Hematopoietic multipotent progenitor cell treated with erythropoietin and hydrocortisone succinate and interleukin-3 and kit ligand, for 15 days (in vitro differentiated cells): ENCODE measurements at places on chromosomes 5 and 9.
A peak's percentile ranks its signal among the peaks of the same experiment; 100 is the strongest.

- no peak for DNase-seq
Observed at GRCh38 chr5:9699681-9700080, 69.5 kb upstream of the TAS2R1 start.

GRCh38 chr5:67257077-67257476, 60.5 kb upstream of the CD180 start:
- DNase-seq, result no peak

DNA sequence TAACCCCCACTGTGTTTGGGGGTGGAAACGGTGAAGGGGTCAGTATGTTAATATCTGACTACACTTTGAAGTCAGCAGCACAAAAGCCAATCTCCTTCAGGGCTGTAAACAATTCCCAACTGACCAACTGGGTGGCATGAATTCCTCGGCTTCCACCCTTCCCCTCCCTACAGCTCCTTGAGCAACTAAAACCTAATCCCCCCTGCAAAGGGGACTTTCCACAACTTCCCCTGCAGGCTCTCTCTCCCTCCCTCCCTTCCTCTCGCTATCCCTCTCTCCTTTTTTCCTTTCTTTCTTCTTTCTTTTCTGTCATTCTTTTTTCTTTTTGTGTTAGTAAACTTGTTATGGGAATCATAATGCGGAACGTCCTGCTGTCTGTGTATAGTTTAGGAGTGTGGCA, 65.1 kb upstream of the PTCH1 start:
- no peak for DNase-seq

DNA sequence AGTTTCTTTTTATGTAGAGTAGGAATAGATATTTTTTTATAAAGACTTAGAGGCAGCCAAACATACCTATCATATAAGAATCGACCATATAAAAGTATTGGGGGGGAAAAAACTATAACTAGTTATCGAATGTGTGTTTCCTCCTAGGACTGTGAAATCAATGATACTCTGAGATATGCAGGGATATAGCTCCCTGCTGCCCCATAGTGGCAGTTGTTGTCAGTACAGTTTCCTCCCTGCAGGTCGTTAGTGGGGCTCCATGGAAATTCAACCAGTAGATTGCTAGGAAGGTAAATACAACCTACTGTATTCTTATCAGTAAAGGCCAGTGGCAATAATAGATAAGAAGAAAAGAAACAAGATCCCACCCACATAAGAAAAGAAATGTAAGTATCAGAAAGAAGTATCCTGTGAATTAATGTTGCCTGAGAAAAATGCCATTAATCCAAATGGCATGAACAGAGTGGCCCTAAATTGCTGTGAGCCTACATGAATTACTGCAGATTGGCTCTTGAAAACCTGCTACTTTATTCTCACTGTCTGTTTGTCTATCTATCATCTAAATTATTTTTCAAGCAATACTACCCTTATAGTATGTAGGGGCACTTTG, 136.9 kb upstream of the FBN2 start:
- DNase-seq, result peak; percentile 21

DNA sequence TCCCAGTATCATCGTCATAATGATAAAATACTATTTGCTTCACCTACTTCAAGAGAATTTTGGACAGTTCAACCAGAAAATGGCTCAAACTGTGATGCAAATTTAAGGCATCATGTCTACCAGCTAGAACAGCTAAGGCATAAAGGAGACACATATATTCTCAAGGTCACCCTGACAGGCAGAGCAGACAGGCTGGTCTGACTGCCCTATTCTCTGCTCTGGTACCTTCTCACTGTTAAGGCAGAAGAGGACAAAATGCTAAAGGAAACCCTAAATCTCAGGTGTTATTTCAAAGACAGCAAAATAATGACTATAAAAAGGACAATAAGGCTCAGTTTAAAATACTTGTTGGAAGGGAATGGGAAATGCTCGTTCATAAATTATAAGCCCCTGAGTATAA, 87.2 kb downstream of the MRPS27 start:
- DNase-seq, result no peak

DNA sequence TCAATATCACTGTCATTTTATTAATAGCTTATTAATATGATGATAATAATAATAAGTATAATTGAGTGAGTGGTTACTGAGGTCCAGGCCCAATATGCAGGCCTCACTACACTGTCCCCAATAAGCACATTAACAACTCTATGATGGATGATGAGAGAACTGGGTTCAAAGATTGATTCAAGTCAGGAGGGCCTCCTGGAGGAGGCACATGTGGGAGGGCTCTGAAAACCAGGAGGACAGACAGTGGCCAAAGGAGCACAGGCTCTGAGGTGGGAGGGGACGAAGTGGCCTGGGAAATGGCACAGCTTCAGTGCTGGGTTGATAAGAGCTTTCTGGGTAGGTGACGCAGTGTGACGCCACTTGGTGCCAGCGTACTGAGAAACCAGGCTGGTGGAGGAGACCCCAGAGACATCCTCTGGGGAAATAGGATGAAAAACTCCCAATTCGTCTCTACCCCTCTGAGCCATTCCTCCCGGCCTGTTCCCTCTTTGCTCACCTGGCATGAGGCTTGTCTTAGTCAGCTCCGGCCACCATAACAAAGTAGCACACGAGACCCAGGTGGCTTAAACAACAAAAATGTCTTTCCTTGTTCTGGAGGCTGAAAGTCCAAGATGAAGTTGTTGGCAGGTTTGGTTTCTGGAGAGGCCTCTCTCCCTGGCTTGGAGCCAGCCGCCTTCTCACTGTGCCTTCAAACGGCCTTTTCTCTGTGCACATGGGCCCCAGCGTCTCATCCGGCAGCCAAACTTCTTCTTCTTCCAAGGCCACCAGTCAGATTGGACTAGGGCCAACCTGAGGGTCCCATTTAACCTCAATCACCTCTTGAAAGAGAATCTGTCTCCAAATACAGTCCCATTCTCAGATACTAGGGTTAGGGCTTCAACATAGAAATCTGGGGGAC, 31.6 kb downstream of the NTNG2 start:
- DNase-seq, result no peak

DNA sequence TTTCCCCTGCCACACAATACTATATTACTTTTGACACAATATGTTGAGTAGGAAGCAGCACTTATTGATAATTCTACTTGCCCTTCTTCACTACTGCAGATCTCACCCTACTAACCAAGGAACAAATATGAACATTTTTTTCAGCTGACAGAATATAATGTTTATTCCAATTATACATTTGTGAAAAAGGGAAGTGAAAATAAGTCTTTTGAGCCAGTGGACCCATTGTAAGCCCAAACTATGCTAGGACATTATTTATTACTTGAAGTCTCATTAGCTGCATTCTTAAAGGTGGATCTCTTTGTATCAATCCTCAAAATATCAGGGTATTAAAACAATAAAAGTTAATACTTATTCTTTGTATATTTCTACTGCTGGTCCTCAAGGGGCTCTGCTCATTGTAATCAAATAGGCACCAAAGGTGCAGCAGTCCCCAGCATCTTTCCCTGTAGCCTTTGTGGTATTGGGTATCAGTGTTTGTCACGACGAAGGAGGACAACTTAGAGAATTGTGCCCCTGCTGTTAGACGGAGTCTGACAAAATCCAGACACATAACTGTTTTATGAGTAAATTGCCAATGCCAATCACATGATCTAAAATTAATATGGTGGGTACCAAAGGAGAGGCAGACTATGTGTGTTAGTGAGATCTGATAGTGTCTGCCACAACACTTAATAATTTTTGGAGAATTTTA, 453.5 kb upstream of the CDH9 start:
- no peak for DNase-seq

DNA sequence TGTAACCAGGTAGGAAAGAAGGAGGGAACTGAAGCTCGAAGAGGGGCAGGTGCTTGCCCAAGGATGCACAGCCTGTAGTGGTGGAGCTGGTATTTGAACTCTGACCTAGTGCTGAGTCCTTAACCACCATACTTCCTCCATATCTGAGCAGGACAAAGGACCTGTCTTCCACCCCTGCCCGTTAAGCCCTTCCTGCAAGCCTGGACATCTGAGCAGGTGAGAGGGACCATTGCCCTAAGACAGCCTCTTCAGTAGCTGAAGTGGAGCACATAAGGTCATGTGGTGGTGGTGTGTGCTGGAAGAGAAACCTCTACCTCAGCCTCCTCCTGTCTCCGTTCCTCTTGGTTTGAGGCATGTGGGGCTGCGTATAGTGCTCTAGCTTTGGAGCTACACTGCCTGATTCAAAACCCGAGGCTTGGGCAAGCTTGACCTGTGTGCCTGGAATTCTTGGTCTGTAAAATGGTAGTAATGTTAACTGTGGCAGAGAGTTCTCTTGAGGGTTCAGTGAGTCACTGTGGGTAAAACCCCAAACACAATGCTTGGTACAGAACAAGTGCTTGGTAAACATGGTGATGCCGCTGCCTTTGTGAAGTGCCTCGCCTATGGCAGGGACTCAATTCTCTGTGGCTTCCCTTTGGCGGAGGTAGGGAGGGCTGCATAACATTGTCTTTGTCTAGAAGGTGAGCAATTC, 7.4 kb downstream of the GALNT10 start:
- peak; percentile 30 for DNase-seq
